ENCODE measurements at places on chromosomes 1 and 21.

- peak; percentile 68 for DNase-seq
Observed at GRCh38 chr1:58764294-58764978, 19.4 kb downstream of the JUN start.

GRCh38 chr1:22038036-22038435 lies 14.5 kb upstream of the CDC42 start:
- no peak for DNase-seq

- DNase-seq, result no peak
Observed at GRCh38 chr21:42374457-42374856, 8.1 kb upstream of the TFF1 start.

DNA sequence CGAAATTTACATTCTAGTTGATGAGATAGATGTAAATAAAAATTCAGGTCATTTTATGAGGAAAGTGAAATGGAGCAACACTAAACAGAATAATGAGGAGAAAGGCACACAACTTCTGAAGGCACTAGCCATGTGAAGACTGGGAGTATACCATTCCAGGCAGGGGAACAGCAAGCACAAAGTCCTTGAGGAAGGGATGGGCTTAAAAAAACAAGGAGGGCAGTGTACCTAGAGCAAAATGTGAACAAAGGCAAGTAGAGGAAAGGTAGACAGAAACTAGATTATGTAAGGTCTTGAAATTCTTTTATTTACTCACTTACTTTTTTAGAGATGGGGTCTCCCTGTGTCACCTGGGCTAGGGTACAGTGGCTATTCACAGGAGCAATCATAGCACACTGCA lies 54.1 kb upstream of the LRIG2 start:
- no peak for DNase-seq

GRCh38 chr1:166701603-166702100 lies 137.6 kb upstream of the POGK start:
- DNase-seq, result no peak

DNA sequence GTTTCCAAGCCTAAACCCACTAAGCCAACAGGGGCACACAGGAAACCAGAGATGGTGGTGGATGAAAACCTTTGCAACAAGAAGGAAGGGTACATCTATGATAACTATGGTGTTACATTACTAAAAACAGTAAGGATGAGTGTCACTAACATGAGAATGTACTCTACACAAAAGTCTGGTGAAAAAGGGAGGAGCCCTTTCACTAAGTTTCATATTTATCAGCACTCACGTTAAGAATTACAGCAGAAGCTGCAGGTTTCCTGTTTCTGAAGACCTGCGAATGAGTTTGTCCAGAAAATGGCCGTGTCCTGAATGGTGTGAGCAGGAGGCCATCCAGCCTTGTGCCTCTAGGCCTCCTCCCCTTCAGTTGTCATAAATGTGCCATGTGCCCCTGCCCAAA lies 17.8 kb downstream of the ABCG1 start:
- DNase-seq, result no peak

DNA sequence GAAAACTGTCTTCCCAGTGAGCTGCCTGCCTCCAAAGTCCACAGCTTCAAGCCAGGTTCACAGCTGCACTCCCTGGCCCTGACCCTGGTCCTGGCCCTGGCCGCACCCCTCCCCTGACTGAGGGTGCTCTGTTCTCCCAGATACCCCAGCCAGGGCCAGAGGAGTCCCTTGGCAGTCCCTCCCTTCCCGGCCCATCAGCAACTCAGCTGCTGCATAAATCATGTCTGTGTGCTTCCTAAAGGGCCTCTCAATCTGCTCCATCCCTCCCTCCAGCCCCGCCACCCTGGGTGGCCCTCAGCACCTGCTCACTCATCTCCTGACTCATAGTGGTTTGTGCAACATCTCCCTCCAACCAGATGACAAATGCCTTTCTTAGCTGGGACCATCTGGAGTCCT lies 24.8 kb upstream of the C1orf174 start:
- DNase-seq, result peak; percentile 32

GRCh38 chr1:241963722-241964121 lies 6.2 kb downstream of the BECN2 start:
- no peak for DNase-seq

GRCh38 chr21:18269856-18270255 lies 25.2 kb downstream of the CHODL start:
- DNase-seq, result no peak

DNA sequence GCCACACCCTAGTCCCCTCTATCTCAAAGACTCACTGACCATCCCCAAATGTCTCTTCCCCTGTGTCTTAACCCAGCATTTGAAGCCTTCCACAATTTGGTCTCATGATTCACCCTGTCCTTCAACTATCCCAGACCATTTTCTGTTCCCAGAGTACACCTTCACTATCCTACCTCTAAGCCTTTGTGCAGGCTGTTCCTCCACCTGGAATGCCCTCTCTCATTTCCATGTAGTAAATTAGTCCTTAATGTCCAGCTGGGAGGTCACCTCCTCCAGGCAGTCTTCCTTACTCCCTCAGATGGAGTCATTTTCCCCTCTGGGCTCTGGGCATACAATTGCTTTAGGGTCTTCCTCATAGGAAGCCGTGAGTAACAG lies 31.1 kb upstream of the EPB41 start:
- no peak for DNase-seq

DNA sequence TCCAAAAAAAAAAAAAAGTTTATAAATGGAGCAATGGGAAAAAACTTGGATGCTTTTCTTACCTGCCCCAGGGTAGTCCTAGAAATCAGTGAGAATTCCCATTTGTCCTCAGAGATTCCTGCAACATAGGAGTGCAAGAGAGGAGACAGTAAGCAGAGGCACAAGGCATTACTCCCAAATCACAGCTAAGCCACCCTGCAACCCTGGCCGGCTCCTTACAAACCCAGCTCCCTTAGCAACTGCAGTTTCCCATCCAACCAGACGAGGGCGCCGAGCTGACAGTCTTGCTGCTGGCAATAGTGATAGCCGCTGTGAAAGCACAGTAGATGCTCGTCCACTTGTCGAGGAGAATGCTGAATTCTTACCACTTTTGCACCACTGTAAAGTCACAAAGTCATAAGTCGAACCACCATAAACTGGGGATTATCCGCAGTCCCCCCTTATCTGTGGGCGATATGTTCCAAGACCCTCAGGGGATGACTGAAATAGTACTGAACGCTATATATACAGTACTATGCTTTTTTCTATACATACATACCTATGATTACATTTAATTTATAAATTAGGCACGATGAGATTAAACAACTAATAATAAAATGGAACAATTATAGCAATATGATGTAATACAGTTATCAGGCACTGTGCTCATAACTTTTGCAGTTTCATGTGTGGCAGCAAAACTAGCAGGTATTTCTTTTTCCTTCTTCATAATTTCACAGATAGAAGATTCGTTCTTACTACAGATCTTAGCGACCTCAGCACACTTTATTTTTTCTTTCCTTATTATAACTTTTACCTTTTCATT lies 6.0 kb upstream of the PITHD1 start:
- DNase-seq, result peak; percentile 69

GRCh38 chr1:183209533-183210158 lies 23.6 kb downstream of the LAMC2 start:
- no peak for DNase-seq

GRCh38 chr1:92747735-92748134 lies 37.2 kb downstream of the EVI5 start:
- no peak for DNase-seq

DNA sequence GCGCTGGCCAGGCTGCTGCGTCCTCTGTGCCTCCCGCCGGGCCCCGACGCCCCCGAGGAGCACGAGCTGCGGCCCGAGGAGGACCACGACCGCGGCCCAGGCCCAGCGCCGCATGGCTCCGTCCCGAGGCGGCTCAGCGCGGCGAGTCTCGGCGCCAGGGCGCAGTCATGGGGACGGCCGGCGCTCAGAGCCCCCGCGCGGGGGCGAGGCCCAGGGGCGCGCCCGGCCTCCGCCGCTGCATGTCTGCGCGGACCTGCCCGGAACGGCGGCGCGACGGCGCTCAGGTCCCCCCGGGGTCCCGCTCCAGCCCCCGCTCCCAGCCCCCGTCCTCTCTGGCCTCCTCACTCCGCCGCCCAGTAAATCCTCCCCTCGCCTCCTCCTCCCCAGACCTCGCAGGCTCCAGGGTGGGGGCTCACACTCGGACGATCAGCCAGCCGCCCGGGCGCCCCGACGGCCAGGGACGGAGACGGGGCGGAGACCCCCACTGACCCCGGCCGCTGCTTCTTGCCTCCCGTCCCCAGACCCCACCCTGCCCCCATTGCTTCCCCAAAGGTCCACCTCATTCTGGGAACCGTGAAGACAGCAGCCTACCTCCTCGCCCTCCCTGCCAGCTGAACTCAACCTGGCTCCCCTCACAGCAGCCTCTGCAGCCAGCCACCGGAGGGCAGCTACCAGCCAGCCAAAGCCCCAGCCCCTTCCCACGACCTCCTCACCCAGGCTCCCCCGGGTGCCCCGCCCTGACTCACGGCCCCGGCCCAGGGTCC lies at the start of gene C1QTNF12:
C1QTNF12 (minus strand) TSS at position 146 of the 764 bp plus-strand sequence; CDS start at position 114, 32 bp downstream.
- DNase-seq, result peak; percentile 5

- DNase-seq, result peak; percentile 88
Observed at GRCh38 chr1:234544087-234544579, 65.2 kb upstream of the TARBP1 start.

DNA sequence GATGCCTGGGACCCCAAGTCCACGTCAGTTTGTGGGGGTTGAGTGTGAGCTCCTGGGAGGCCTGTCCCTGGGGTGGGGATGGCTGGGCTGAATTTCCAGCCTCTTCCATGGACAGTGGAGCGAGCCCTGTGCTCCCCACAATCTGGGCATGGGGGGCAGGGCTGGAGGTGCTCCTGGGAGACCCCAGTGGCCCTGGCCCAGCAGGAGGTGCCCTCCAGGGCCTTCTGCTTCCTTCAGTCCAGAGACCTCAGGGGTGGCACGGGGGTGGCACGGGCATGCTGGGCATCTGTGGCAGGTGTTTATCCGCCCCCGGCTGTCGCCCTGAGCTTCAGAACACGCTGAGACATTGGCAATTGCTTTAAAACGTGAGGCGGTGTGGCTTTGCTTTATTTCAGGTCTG lies 40.9 kb downstream of the MORN1 start:
- no peak for DNase-seq

- no peak for DNase-seq
Observed at GRCh38 chr1:32521165-32521564, 18.1 kb upstream of the ZBTB8A start.

DNA sequence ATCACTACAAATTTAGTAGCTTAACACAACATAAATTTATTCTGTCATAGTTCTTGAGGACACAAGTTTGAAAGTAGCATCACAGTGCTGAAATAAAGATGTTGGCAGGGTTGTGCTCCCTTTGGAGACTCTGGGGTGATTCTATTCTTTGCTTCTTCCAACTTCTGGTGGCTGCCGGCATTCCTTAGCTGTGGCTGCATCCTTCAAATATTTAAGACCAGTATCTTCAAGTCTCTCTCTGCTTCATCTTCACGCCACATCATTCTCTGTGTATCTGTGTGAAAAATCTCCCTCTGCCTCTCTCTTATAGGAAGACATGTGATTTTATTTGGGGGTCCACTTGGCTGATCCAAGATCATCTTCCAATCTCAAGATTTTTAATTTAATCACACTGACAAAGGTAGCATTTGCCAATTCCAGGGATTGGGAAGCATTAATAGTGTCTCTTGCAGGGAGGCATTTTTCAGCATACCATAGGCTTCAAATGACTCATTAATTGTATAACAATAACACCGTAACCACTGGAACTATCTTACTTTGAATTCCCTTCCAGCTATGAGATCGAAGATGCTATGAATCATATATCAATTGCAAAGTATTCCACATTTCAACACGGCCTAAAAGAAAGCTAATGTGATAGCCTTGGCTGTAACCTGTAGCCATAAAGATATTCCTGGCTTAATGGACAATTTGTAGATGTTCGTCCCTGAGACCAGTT lies 74.6 kb downstream of the DPT start:
- no peak for DNase-seq

- DNase-seq, result no peak
Observed at GRCh38 chr1:23441446-23442148, 17.0 kb upstream of the TCEA3 start.

- no peak for DNase-seq
Observed at GRCh38 chr1:196459383-196459782, 148.9 kb downstream of the KCNT2 start.

Data from DMS79 treated with DMSO at 0.1 percent for 48 hours (cell line).